ENCODE measurements at places on chromosomes 6 and 20. TPM values are rescaled to one million over a fixed set of nuclear protein-coding genes. Genes with fewer than 3 reads are reported as not detected.

MAP1LC3A gene
- total RNA-seq = 23.9 TPM

TRIM10 gene
- total RNA-seq = not detected

NOX3 gene
- total RNA-seq = not detected

SEMG1 gene
- not detected for total RNA-seq

DNA sequence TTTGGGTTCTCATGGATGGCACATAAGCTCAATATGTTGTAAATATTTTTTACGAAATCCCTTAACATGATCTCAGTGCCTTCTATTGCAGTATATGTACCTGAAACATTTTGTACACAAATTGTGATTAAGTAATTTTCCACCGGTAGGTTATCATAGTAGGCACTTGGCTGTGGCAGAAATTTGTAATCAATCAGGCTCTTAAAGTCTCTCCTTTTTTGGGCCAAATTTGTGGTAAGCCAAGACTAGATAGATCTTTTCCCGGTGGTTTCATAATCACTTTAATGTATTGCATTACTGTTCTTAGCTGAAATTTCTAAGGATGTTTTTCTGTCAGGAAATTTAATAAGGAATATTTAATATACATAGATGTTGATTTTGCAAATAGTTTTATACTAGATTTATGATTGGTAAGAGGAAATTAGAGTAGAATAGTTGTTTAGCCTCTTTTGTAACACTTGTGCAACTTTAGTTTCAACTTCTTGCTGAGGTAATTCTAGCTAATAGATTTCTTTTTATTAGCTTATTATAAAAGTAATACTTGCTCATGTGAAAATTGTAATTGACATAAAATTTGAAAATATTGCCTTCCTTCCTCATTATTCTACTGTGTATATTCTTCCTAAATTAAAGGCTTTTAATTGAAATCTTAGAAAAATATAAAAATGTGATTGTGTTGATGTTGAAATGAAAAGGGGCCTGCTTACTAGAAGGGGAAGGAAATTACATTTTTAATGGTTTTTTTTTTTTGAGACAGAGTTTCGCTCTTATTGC is 3.2 kb downstream of the PCMT1 start:
- DNase-seq = no peak

DNA sequence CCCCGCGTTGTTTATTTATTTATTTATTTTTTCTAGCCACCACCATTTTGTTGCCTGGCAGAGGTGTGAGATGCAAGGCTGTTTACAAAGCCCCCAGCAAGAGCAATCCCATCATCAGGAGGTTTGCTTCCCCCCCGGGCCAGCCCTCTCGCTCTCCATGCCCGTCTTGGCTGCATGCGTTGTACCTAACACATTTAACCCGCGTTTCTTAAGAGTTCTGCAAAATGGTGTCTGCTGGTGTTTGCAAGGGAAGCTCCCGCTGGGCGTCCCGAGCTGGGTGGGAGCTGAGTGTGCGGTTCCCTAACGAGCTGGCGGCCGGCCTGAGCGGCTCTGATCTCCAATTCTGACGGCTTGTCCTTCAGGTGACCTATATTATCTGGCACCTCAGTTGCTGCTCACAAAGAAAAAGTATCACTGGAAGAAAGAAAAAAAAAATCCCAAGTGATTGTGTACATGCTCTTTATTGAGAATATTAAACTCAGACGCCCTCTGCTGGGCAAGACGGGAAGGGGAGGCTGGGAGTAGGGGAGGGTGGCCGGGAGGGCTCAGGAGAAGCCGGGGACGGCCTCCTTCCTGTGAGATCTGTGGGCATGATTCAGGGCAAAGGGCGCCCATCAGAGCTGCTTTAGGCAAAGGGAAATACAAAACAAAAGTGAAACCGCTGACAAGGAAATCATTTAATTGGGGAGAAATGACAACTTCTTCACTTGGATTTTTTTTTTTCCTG is 154.8 kb downstream of the BCAS1 start:
- DNase-seq = peak; percentile 94
